RWPE1 (cell line): ENCODE measurements at places on chromosomes 6 and 20.

- peak; percentile 40 for DNase-seq
Observed at GRCh38 chr6:170144571-170145271, 146.2 kb downstream of the DLL1 start.

- peak; percentile 96 for DNase-seq
Observed at GRCh38 chr20:45041464-45042337, 59.2 kb downstream of the KCNS1 start.

DNA sequence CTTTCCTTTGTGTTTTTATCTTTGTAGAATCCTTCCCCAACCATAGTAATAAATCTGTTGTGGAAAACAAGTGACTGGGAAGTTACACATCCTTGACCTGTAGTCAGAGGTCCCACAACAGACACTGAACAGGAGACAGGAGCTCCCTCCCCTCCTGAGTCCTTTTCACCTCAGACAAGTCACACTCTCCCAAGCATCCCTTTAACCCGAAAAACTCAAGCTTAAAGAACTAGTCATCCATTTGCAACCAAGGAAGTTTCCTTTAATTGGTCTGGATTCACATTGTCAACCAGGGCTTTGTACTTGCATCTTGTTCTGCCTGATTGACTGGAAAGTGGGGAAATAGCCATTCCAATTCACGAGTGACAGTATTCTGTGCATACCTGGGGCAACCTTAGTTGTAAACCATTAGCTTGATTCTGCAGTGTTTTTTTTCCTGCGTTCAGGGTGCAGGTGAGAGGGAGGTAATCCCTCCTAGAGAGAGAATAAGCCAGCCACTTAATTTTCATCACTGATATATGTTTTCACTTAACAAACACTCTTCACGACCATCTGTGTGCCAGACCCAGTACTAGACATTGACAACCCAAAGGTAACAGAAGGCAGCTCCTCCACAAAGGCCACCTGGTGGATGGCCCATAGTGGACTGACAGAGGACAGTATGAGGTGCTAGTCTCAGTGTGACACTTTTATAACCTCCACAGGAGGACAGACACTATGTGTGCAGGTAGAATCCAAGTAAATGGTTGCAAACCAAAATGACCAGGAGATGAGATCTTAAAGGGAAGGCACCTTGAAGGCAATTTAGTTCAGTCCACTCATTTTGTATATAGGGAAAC, 112.4 kb downstream of the SLX4IP start:
- DNase-seq = no peak

GRCh38 chr6:121839896-121840295, 404.4 kb downstream of the GJA1 start:
- DNase-seq = no peak

- no peak for DNase-seq
Observed at GRCh38 chr6:168015009-168015408, 17.5 kb downstream of the KIF25 start.

DNA sequence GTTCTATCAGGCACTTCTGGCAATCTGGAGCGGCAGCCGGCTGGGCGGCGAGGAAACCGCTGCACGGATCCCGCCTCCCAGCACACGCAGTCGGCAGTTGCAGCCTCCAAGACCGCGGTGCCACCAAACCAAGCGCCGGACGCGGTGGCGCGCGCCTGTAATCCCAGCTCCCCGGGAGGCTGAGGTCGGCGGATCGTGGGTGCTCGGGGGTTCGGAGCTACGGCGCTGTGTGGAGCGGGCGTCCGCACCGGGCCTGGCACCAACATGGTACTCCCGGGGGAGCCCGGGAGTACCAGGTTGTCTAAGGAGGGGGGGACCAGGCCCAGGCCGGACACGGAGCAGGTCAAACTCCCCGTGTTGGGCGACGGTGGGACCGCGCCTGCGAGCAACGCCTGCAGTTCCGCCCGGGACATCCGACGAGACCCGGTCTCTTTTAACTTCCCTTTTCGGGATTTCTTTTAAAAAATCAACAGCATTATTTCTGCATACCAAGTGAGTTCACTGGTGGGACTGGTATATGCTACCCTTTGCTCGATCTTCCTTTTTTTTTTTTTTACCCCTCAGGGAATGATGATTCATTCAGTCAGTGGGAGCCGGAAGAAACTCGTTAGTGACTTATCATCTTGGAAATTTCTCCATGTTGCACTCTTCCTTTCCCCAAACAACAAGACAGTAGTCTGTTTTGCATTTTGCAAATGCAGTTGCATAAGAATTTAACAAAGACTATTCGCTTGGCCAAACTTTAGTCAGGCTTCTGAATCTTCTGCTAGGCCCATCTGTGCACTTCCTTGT, 27.6 kb downstream of the ZNF311 start:
- DNase-seq = peak; percentile 54

GRCh38 chr6:118372413-118372812, 175.7 kb upstream of the PLN start:
- DNase-seq = no peak

DNA sequence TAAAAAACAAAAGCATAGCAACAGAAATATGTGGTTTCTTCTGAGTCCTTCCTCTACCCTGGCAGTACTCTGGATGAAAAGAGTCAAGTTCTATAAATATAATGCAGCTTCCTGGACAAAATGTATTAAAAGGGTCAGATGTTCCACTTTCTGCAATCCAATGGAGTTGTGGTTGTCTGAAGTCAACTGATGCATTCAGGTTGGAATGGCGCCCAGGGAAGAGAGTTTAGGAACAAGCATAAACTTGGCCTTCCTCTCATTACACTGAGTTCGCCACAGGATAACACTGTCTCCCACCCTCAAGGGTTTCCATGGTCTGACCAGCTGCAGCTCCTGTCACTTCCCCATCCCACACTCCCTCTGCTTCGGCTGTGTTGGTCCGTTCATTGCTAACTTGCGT, 66.4 kb downstream of the PLEKHG1 start:
- no peak for DNase-seq

- DNase-seq = no peak
Observed at GRCh38 chr6:33235221-33235634, 26.9 kb downstream of the RING1 start.

GRCh38 chr6:135411339-135411738, 86.2 kb downstream of the AHI1 start:
- DNase-seq = peak; percentile 7

GRCh38 chr6:128240024-128240428, 280.4 kb downstream of the PTPRK start:
- no peak for DNase-seq

DNA sequence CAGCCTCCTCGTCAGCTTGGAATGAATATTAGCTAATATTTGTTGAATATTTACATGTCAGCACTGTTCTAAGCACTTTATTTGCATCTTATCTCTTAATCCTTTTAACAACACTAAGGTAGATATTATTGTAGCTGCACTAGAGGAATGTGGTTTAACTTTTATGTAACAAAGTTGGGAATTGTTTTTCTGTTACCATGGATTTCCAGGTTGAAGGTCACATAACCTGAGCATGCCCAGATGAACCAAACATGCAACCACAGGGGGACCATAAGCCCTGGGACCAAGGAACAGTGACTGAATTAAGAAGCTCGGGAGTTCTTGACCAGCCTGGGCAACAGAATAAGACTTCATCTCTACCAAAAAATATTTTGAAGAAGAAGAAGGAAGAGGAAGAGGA, 29.1 kb upstream of the YWHAB start:
- DNase-seq = no peak

DNA sequence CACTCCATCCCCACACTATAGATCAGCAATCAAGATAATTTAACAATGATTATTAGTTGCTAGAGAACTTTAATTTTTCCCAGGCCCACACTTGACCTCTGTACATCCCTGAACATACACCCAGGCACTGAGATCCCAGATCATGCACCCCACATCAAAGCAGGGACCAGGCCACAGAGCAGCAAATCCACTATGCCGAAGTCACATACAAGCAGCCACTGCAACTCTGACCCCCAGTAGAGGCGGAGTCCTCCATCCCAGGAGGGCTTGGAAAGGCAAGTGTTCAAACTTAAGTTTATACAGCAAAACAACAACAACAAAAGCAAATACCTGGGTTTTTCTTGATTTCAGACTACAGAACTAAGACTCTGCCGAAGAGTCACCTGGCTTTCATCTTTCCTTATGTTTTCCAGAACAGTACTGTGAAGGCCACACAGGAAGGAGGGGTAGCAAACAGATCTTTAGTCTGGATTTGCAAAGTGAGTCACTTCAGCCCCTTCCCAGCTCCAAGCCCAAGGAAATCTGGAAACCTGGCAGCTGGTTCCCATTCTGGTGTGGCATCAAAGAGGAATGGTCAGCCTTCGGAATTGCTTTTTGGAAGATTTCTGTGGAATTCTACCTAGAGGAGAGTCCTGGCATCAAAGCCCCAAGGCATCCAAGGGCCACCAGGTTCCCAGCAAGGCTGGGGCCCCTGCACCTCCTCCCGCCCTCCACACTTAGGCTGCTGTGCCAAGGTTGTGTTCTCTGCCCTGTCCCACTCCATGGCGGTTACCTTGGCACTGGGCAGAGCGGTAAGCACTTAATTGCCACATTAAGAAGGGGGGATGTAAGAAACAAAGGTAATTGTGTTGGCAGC, 7.3 kb downstream of the JAG1 start:
- DNase-seq = no peak

DNA sequence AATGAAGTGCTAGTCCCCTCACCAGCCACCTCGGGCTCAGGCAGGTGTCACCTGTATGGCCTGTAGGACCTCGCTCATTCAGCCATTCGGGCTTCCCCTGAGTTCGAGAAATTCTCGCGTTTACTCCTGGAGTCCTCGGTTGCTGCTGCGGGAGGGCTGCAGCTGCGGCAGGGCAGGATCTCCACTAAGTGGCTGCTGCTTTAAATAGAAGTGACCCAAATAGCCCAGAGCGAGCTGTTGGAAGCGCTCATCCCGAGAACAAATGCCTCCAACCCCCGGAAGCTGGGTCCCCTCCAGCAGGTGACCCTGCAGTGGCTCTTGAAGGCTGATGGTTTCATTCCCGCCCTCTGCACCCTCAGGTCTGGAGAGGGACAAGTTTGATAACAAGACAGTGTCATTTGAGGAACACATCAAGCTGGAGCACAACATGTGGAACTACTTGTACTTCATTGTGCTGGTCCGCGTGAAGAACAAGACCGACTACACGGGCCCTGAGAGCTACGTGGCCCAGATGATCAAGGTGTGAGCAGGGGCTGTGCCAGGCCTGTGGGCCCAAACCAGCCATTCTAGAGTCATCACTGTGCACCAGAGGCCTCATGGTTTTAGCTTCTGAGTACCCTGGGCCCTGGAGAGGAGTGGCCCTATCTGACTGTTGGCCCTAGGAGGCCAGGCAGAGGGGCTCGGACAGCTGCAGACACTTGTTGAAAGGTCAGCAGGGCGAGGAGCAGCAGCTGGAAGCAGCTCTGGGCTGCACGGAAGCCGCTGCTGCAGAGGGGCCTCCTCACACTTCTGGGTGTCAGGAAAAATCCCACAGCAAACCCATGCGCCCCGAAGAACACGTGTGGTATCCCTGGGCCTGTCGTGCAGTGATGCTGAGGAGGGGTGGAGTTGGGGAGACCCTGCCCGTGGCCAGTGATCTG, 18.1 kb downstream of the UQCC2 start:
- DNase-seq = no peak

GRCh38 chr20:59001068-59001448, 6.0 kb downstream of the CTSZ start:
- DNase-seq = no peak

DNA sequence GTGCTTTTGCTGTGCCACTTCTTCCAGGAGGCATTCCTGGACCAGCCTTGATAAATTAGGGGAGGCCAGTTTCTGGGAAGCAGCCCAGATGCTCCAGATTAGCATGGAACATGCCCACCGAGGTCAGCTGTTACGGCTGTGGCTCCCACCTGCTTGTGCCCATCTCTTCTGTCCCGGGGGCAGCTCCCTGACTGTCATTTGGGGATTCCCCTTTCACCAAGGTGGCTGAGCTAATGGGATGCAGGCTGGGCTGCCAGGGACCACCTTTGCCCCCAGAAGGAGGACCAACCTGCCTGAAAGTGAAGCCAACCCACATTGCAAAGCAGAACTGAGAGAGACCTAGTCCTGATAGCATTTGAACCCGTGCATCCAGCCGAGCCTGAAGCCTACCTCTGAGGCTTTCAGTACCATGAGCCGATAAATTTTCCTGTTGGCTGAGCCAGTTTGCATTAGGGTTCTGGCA, 85.3 kb downstream of the PTPN1 start:
- DNase-seq = no peak

DNA sequence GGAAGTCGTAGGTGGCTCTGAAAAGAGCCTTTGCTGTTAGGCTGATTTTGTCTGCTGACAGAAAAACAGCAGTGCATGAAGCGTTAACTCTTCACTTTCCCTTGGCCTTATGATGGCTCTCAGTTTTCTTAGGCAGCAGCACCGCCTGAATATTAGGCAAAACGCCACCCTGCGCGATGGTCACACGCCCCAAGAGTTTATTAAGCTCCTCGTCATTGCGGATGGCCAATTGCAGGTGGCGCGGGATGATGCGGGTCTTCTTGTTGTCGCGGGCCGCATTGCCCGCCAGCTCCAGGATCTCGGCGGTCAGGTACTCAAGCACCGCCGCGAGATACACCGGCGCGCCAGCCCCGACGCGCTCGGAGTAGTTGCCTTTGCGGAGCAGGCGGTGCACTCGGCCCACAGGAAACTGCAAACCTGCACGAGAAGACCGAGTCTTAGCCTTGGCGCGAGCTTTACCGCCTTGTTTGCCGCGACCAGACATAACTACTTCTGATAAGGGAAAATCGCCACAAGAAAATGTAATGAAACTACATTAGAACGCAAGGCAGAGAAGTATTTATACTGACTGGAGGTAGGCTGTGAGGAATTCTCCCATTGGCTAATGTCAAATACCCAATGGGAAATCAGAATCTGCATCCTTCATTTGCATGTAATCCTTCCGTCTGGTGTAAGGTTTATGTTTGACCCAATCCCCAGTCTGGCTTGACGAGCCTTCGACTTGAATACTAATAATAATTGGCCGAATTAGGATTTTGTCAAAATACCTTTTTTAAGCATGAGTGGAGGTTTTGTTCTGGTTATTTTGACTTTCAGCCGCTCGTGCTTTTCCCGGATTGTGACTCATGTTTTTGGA, 53.9 kb upstream of the HFE start:
- peak; percentile 93 for DNase-seq

DNA sequence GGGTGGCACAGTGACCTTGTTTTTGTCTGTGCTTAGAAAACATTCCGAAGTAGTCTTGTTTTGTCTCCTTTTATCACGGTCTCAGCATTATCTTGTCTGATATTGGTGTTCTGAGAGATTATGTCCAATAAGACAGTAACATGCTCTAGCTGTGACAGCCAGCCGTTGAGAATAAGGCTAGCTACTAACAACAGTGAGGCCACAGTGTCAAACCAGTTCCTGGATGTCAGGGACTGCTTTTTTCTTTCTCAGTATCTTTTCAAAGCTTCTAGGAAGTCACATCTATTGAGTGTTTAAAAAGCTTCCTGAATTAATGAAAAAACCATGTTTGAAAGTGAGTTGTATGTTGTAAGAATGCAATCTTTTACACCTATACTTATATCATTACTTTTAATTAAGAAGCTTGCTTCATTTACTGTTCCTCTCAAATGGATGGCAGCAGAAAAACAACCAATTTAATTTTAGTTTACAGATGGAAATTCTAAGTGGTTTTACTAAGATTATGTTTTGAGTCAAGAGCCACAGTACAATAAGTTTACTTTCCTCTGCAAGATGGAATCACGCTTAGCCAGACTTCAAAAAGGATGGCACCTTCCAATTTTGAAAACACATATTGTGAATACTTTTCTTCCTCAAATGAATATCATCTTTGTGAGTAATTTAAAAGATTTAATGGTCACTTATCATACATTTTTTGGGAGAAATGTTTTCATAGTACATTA, 53.1 kb downstream of the MAP3K7 start:
- DNase-seq = no peak
